ENCODE measurements at places on chromosomes 2 and 18. TPM values are rescaled to one million over a fixed set of nuclear protein-coding genes. Genes with fewer than 3 reads are reported as not detected.

Gene DLX1
- total RNA-seq = 10.0 TPM

Gene FNDC4
- total RNA-seq = 3.9 TPM

Gene CFAP65
- total RNA-seq = 2.1 TPM

Gene ERFE
- total RNA-seq = 0.29 TPM

GRCh38 chr2:19916385-19916950 is 14.7 kb upstream of the TTC32 start:
- no peaks in the 10 kb centered on the region for H3K27me3 ChIP-seq
- H3K4me1 ChIP-seq = no peaks in the 10 kb centered on the region
- H3K4me3 ChIP-seq = no peak overlapping the region

DNA sequence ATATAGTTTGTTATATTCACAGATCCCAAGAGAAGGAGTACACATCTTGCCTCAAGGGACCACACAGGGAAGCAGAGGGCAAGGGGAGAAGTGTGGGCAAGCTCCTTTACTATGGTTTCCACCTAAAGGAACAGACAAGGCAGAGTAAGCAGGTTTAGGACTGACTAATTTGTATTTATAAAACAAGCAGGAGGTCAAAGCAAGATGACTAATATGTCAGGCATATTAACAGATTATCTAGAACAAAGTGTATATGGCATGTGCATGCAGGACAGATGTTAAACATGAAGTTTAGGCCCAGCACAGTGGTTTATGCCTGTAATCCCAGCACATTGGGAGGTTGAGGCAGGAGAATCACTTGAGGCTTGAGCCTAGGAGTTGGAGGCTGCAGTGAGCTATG is 3.7 kb upstream of the LRP2 start:
- peaks cover 30% of the 10 kb centered on the region for H3K4me1 ChIP-seq
- no peak overlapping the region for H3K4me3 ChIP-seq
- H3K27me3 ChIP-seq = peaks cover 44% of the 10 kb centered on the region
- H3K27ac ChIP-seq = no peak overlapping the region
- DNase-seq = no peak
- H3K36me3 ChIP-seq = no peaks in the 10 kb centered on the region
